NCI-H2081 (cell line): ENCODE measurements at places on chromosomes 6 and 20.

- DNase-seq = no peak
Measured at GRCh38 chr6:118680452-118681095, 29.2 kb upstream of the CEP85L start.

GRCh38 chr6:109300874-109301273 is 81.4 kb downstream of the CD164 start:
- no peak for DNase-seq

DNA sequence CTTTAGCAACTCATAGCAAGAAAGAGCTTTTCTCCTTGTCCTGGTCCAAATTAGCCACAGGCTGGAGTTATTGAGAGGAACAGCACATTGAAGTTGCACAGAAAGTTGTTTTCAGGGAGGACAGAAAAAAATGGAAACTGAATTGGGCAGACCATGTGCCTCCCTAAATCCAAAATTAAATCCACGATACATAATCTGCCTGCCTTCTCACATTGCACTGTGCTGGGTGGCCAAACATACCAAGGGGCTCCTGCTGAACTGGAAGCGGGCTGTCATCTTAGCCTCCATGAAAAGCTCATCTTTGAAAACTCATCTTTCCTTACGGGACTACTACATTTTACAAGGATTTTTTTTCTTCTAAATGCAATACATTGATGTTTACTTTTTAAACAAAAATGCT is 59.9 kb downstream of the TNFAIP3 start:
- DNase-seq = no peak

GRCh38 chr6:2763876-2764540 is 1.2 kb upstream of the WRNIP1 start:
- no peak for DNase-seq

DNA sequence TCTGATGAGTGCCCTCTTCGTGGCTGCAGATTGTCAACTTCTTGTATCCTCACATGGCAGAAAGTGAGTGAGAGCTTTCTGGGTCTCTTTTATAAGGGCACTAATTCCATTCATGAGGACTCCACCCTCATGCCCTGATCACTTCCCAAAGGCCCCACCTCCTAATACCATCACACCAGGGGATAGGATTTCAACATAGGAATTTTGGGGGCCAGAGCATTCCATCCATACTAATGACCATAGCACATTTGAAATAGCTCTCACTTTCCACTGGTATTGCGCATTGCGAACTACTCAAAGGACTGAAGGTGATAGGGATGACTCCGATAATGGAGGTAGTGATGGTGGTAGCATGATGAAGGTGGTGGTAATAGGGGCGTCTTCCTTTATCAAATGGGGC is 324.3 kb downstream of the PRL start:
- no peak for DNase-seq

DNA sequence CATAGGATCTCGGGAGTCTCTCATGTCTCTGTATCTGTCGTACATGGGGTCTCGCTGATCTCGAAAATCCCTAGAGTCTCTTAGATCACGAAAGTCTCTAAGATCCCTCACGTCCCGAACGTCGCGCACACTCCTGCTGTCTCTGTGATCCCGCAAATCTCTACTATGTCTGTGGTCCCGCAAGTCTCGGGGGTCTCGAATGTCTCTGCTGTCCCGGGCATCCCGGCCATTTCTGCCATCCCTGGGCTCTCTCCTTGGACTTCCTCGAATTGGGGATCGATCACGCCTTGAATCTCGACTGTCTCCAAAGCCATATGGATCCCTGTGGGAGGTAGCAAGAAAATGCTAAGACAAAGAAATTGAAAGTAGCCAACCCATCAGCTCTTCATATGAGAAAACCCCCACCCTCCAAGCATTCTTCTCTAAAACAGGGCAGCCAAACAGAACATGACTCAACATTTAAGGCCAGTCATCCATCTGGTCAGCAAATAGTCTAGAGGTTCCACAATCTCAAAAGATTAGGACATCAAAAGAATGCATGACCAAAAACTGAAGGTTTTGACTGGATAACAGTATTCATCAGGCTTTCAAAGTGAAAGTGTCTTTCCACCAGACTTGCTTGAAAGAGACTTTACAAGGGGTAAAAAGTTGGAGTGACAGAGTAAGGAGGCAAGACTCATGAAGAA is 19.4 kb downstream of the NCOA5 start:
- no peak for DNase-seq

- DNase-seq = no peak
Measured at GRCh38 chr20:38890497-38890818, 35.8 kb upstream of the FAM83D start.

- DNase-seq = peak; percentile 59
Measured at GRCh38 chr6:140921366-140922226, 1211.1 kb upstream of the GJE1 start.

DNA sequence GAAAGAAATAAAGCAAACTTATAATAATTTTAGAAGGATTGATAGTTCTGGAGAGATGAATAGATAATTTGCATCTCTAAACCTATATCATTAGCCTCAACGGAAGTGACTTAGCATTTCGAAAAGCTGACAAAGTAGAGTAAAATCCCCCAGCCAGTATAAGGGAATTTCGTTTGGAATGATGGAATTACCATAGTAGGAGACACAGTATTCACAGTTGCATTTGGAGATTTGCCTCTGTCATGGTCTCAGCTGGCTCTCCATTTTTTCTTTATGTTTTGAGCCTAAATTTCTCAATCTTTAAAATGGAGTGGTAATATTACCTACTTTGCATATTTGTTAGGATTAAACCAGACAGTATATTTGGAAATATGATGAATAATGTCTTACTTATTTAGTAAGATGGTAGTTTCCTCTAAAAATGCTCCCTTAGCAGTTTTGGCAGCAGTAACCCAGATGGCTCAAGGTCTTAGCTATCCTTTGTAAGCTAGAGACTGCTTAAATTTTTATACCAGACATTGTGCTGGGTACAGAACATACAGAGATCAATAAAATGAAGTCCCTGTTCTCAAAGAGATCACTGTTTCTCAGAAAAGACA is 58.2 kb downstream of the SMAP1 start:
- DNase-seq = no peak

DNA sequence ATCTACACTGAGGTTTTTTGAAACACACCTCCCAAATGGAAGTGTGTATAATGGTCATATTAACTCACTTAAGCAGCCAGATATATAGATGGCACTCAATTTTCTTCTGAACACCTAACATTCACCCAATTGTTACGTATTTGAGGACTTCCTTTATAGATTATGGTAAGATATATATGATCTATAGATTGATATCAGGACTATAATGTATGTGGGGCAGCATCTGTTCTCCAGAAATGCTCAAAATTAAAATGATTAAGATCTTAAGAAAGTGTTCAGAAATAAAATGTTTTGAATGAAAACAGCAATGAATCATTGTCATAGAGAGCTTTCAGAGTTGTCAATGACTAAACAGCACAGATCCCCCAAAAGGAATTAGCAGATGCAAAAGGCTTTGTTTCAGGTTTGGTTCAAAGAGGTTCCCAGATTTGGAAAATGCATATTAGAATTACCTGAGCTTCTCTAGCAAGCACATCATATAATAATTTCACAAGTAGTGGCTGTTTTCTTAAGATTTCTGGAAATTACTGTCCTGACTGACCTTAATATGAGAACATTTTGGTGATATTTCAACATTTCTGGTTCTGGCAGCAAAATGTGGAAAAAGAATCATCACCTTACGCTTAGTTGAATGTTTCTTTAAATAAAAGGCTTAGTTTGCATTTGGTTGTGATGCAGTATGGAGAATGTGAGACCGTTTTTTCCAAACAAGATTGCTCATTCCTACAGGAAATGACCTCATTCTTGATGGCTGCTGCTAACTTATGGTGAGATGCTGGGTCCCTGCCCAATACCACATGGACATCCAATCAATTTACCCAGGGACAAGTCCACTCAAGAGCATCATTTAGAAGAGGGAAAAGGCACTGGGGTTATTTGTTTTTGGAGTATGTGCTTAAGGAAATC is 31.5 kb downstream of the TRAF3IP2 start:
- DNase-seq = no peak

- no peak for DNase-seq
Measured at GRCh38 chr20:47233333-47234188, 122.9 kb downstream of the ZMYND8 start.

GRCh38 chr20:19908576-19908975 is 108.6 kb upstream of the NAA20 start:
- DNase-seq = no peak

- no peak for DNase-seq
Measured at GRCh38 chr6:161021543-161021942, 30.0 kb downstream of the MAP3K4 start.

DNA sequence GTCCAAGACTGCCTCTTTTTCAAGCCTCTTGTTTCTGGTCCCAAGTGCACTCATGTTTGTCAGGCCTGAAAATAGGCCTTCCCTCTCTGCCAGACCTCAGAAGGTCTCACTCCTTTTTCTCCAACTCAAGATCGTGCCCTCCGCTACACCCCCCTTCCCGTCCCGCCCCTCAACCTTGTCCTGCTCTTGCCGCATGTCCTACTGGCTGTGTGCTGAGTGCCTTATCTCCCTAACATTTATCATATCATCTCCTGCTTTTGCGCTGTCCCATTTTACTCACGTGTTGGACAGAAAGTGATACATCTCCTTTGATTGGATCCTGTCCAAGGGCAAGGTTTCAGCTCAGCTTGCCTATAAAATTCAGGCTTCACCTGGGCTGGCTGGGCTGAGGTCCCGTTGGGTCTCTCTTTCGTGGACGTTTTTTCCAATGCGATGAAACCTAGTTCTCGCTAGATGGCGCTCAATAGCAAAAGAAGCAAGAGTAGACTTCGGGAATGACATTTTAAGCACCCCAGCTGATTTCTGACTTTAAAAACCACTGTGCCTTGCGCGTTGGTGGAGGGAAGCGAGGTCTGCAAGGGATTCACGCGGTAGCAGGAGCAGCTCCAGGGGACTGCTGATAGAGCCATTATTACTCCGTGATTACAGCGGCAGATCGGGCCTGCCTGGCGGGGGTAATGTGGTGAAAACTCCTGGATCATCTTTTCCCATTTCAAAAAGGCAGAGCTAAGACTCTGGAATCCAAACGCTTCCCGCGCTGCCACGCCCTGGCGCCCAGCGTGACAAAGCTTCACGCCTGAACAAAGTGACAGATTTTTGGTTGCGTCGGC is 137.6 kb downstream of the IMPG1 start:
- DNase-seq = peak; percentile 69

DNA sequence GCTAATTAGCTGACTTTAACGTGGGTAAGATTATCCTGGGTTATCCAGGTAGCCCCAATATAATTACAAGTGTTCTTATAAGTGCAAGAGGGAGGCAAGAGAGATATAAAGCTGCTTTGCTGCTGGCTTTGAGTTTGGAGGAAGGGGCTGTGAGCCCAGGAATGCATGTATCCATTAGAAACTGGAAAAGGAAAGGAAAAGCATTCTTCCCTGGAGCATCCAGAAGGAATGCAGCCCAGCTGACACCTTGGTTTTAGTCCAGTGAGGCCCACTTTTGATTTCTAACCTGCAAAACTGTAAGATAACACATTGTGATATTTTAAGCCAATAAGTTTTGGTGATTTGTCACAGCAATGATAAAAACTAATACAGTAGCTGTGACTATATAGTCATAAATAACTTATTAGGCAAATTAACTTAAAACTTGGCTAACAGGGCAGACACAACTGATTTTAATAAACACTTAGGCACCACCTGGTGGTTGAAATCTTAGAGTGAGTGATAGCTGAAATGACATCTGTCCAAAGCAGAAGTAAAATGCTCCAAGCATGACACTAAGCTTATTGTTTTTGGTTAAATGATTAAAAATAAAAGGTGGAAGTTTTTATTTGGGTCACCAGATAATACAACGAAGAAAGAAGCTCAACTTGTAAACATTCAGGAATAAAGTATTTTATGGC is 35.6 kb downstream of the ADGRF4 start:
- peak; percentile 13 for DNase-seq

DNA sequence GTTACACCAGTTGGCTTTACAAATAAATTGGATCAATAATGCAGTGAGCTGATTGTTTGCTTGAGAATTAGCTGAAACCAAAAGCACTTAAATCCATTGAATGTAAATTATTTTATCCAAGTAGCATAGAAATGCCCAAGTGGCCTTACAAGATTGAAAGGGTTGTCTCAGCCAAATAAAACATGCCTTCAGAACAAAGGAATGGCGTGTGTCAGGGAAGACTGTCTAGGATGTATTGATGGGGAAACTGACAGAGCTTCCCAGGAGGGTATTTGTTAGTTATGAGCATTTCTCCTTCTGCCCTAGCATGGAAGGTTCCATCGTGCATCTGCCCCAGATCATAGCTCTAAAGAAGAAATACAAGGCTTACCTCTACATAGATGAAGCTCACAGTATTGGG is 103.9 kb upstream of the ISM1 start:
- no peak for DNase-seq

GRCh38 chr6:22041797-22042480 is 254.9 kb downstream of the PRL start:
- no peak for DNase-seq
